Activated CD8-positive, alpha-beta memory T cell treated with anti-CD3 and anti-CD28 coated beads for 1 hour (primary cell): ENCODE measurements at places on chromosomes 3 and 15.

DNA sequence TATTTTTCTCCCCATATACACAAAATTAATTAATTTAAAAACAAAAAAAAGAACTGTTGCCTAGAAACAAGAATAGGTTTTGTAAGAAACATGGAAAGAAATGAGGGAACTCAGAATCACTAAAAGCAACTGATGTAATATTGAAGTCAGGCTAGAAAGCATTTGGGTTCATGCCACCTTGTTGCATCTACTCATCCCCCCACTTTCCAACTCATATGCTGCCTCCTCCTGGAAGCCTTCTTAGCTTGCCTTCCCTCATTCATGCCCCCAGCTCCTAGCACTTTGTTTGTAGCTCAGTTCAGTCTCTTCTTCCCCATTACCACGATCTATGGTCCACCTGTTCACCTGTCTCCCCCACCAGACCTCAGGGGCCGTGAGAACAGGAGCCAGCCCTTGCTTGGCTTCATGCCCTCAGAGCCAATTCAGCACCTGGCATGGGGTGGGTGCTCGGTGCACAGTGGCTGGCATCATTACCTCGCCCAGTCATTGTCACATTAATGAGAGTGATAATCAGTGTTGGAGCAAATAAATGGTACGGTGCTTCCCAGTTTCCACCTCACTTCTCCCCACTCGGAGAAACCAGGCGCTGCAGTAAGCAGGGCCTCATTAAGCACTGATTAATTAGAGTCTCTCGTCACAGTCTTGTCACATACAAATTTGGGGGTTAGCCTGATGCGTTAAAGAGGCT, 62.4 kb upstream of the SLC6A1 start:
- no peak for DNase-seq

- DNase-seq = no peak
Measured at GRCh38 chr3:34396288-34396687, 597.9 kb downstream of the PDCD6IP start.

DNA sequence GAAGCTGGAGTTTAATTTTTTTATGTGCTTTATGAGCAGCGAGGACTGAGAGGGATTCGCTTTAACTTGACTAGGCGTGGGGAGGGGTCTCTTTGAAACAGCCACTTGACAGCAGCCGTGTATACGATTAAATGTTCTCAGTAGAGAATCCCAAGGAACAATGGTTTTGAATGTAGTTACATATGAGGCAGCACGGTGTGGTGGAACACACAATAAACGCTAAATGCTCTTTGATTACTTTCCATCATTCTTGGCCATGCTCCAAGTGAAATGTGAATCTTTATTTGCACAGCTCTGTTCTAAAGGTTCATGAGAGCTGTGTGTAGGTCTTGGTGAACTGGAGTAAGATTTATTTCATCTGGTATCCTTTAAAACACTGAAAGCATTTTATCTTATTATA, 251.4 kb upstream of the TGFBR2 start:
- DNase-seq = no peak

DNA sequence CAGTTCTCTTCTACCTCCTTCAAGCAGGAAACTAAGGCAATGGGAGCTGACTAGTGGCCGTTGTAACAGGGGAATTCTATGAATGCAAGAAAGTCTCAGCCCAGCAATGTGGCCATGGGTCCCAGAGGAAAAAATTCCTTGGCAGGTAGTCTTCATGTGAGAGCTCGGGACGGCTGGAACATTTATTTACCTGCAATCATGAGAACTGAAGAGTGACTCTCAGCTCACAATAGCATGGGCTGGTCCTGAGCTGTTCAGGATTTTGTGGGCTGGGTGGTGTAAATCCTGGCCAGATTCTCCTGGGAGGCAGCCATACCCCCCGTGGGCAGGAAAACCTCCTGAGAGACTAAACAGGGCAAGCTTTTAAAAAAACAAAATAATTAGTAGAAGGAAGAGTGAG, 330.3 kb upstream of the CTNNB1 start:
- DNase-seq = no peak

DNA sequence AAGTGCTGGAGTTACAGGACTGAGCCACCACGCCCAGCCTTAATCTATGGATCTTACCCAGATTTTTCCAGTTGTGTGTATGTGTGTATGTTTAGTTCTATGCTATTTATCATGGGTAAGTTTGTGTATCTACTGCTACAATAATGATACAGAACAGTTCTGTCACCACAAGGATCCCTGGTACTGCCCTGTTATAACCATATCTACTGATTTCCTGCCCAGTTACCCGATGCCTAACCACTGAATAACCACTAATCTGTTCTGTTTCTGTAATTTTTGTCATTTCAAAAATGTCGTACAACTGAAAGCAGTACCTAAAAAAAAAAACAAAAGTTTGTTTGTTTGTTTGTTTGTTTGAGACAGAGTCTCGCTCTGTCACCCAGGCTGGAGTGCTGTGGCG, 123.7 kb upstream of the RAP2B start:
- DNase-seq = no peak

DNA sequence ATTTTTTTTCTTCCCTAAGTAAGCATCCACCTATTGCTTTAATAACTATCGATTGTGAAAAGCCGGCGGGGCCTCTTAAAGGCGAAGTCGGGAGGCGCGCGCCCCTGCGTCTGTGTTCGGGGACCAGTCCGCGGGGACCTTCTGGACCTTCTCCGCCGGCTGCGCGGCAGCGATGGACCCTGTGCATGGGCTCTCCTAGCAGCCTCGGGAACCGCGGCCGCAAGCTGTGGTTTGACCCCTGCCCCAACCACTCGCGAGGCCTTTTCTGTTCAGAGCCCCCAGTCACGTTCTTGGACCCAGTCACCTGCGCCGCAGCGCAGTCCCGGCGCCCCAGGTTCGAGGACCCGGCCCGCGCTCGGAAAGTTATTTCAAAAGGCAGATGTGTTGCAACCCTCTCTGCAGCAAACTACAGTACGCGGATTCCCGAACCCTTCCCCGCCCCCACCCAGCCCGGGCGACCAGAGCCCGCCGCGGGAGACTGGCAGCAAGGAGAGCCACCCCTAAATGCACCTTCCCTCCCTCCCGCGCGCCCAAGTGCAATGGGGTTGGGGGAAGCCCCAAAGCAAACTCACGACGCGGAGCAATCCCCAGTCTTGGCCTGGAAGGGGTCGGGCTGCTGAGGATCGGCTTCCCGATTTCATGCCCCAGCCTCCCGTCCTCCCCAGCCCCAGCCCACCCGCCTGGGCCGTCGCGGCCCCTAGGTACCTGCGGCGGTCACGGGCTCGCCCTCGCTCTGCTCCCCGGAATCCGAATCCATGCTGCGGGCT, 684 bp downstream of the TNFAIP8L3 start:
- no peak for DNase-seq

DNA sequence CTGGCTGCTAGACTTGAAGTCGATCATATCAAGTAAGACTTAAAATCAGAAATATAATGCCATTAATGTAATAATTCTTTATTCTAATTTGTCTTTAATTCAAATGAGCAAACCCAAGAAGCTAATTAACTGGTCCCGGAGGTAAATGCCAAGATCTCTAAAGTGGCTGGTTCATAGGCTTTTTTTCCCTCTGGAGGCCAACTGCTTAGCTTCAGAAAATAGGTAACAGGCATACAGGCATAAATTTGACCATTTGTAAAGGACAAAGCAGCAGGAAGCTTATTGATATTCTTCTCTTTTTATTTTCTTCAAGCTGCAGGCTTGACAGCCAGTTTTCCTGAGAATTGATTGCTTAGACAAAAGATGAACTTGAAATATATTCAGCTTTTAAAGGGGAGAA, 158.6 kb upstream of the RAP2B start:
- DNase-seq = no peak

- no peak for DNase-seq
Measured at GRCh38 chr3:69719587-69720122, 19.6 kb upstream of the MITF start.
